ENCODE measurements at places on chromosomes 2 and 18.

DNA sequence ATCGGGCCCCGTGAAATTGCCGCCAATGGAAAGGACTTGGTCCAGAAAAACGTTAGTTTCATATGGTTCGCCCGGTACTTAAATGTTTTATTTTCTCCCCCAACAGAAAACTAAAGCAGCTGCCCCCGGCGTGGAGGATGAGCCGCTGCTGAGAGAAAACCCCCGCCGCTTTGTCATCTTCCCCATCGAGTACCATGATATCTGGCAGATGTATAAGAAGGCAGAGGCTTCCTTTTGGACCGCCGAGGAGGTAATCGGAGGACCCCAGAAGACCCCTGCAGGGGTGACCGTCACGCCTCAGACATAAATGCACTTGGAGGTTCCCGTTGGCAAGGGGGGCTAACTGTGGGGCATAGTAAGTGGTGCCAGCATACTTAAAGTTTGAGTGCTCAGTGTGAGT is 742 bp downstream of the RRM2 start:
- DNase-seq: no peak

- DNase-seq: no peak
These were observed 2.6 kb downstream of the PRSS56 start for GRCh38 chr2:232522623-232523401.

DNA sequence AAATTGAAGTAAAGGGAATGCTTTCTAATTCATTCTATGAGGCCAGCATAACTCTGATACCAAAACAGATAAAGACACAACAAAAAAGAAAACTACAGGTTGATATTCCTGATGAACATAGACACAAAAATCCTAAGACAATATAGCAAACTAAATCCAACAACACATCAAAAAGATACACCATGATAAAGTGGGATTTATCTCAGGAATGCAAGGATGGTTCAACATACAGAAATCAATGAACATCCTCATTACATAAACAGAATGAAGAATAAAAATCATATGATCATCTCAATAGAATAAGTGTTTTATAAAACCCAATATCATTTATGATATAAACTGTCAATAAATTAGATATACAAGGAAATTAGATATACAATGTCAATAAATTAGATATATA is 65.7 kb downstream of the ZSWIM2 start:
- DNase-seq: no peak

DNA sequence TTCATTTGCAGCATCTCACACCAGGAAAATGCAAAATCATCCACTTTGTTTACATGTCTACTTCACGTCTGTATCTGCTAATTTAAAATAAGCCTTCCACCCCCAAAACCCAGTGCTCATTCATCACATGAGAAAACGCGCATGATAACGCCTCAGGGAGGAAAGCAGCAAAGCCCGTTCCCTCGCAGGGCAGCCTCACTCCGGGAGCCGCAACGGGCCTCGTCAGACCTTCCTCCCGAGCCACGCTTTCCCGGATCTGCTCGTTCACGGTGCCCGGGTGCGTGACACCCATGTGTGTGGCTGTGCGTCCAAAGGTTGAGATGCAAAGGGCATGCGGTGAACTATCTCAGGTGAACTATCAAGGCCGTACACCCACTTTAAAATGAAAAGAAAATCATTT is 59.8 kb downstream of the NDUFA10 start:
- DNase-seq: no peak

- no peak for DNase-seq
These were observed 975.6 kb downstream of the DCDC2C start for GRCh38 chr2:4678927-4679326.

GRCh38 chr18:57900906-57901435 is 97.9 kb upstream of the ATP8B1 start:
- no peak for DNase-seq

DNA sequence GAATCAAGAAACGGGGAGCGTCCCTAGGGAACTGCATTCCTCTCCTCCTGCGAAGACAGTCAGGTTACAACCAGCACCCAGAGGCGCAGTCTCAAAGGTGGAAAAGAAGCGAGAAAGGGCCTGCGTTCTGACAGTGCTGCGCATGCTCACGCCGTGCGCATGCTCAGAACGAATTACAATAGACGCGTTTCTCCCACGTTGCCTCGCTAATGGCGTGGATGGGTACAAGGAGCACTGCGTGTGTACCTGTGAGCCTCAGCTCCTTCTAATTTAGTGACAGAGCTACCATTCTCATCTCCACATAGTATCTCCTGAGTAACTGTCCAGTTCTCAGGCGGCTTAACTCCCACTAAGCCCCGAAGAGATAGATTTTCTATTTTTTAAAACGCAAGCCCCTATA is 448.8 kb downstream of the TXNL1 start:
- no peak for DNase-seq

- DNase-seq: no peak
These were observed 12.2 kb downstream of the SLC9A4 start for GRCh38 chr2:102485147-102485785.
